ENCODE measurements at places on chromosomes 11 and 22.

DNA sequence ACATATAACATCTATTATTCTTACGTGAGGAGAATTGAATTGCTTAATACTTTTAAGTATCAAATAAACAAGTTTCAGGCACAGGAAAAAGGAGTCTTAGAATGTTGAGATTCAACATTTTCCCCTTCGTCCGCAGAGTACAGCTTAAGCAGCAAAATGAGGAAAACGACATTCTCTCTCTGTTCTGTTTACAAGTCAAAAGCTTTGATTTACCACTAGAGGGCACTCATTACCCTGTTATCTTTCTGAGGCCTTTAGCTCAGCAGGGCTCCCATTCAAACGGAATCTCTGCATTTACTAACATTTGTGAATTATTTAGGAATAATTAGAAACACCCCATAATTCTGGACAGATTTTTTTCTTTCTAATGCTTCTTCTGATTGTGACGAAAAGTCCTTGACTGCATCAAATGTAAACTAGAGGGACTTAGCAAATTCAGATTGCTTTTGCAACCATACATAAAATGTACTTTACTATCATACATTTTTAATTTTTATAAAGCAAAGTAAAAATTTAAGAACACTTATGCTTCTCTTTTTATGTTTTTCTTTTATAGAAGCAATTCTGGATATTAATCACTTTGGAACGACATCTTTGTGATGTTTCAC lies 75.0 kb downstream of the JRKL start:
- DNase-seq: peak; percentile 94
- no peak overlapping the region for H3K4me3 ChIP-seq
- no peak overlapping the region for H3K27ac ChIP-seq
- peaks cover 16% of the 10 kb centered on the region for H3K4me1 ChIP-seq
- no peaks in the 10 kb centered on the region for H3K27me3 ChIP-seq
- H3K36me3 ChIP-seq: no peaks in the 10 kb centered on the region

DNA sequence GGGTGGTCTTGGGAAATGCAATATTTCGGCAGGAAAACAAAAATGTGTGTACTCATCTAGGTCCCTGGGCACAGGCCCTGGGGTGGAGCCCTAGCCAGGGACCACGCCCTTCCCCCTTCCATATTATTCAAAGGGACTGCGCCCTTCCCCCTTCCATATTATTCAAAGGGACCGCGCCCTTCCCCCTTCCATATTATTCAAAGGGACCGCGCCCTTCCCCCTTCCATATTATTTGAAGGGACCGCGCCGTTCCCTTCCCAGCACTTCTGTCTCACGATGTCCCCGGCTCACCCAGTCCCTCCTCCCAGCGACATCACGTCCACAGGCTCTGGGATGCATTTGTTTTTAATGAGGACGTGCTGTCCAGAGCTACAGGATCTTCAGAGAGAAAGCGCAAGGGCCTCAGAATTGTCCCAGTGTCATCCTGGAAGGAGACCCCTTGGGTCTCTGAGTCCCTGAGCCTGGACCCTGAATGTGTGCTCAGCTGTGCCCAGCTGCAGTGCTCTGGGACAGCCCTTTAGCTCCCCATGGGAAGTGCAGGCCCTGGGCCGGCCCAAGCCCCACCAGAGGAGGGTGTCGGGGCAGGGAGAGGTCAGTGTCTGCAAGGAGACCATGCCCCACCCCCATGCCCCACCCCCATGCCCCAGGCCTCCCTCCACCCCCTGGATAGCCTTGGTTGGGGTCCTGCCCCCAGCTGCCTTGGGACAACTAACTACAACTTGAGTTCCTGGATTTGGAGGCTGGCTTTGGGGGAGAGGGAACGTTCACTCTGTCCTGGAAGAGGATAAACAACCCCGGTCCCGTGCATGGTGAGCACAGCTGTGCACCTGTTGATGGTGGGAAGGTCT lies 810.0 kb downstream of the BRD1 start:
- DNase-seq: no peak
- H3K27me3 ChIP-seq: no peaks in the 10 kb centered on the region
- H3K27ac ChIP-seq: no peak overlapping the region
- peaks cover 3% of the 10 kb centered on the region for H3K36me3 ChIP-seq
- no peak overlapping the region for H3K4me3 ChIP-seq

DNA sequence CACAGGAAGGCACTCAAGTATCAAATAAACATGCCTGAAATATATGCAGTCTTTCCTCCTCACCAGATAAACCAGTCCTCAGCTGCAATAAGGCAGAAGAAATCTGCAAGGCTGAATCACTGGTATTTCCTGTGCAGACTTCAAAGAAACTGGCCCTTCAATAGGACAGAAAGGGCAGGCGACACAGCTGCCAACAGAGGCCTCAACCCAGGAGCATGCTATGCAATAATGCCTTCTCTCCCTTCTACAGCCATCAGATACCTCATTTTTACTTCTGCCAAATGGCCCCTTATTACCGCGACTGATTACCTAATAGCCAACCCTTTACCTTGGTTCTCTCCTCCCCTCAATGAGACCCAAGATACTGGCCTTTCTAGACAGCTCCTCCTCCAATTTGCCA lies 8.0 kb downstream of the NUMA1 start:
- no peaks in the 10 kb centered on the region for H3K36me3 ChIP-seq
- no peaks in the 10 kb centered on the region for H3K27me3 ChIP-seq
- peak; percentile 12 for DNase-seq
- H3K4me1 ChIP-seq: peaks cover 13% of the 10 kb centered on the region
- 0 out of 2 replicates have a peak overlapping the region, but pooled peaks have one; percentile 59 for H3K27ac ChIP-seq

DNA sequence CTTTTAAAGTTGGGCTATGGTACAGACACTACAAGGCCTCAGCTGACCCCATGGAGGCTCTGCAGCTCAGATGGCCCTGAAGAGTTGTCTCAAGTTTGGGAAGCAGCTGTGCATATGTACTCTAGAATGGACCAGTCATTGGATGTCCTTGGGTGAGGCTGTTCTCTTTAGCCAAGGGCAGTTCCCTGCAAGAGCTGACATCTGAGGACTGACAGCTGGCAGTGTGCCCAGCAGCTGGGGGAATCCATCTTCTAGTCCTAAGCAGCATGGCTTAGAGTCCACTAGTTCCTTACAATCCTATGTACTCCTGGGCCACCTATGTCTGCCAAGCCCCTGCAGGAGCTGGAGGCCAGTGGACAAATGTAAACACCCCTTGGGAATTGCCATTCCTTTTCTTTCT lies 76.5 kb downstream of the C11orf91 start:
- no peak overlapping the region for H3K27ac ChIP-seq
- no peak overlapping the region for H3K4me3 ChIP-seq
- H3K4me1 ChIP-seq: 0 out of 2 replicates have a peak, but pooled peaks cover 5% of the 10 kb centered on the region
- H3K36me3 ChIP-seq: no peaks in the 10 kb centered on the region
- DNase-seq: no peak

DNA sequence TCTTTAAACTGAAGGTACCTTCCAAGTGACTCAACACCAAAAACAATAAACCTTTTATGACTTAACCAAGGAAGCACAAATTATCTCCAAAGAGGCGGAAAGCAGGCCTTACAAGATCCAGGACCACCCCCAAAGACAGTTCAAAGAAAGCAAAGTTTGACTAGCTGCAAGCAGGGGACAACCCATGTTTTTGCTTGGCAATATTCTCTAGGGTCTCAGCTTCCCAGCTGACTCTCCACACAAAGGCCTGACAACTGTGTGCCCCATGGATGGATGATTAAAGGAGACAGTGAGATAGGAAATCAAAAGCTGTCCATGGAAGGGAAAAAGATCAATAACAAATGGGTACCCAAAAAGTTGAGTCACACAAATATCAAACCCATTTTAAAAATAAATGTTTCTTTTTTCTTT lies 232.2 kb downstream of the DDX10 start:
- H3K27me3 ChIP-seq: no peaks in the 10 kb centered on the region
- H3K4me3 ChIP-seq: no peak overlapping the region
- no peak overlapping the region for H3K27ac ChIP-seq
- H3K4me1 ChIP-seq: peaks cover 30% of the 10 kb centered on the region
- no peak for DNase-seq

- H3K4me1 ChIP-seq: 0 out of 2 replicates have a peak, but pooled peaks cover 4% of the 10 kb centered on the region
- H3K27me3 ChIP-seq: no peaks in the 10 kb centered on the region
- H3K4me3 ChIP-seq: no peak overlapping the region
- no peaks in the 10 kb centered on the region for H3K36me3 ChIP-seq
These were observed 114.0 kb upstream of the PLET1 start for GRCh38 chr11:112374486-112375140.

DNA sequence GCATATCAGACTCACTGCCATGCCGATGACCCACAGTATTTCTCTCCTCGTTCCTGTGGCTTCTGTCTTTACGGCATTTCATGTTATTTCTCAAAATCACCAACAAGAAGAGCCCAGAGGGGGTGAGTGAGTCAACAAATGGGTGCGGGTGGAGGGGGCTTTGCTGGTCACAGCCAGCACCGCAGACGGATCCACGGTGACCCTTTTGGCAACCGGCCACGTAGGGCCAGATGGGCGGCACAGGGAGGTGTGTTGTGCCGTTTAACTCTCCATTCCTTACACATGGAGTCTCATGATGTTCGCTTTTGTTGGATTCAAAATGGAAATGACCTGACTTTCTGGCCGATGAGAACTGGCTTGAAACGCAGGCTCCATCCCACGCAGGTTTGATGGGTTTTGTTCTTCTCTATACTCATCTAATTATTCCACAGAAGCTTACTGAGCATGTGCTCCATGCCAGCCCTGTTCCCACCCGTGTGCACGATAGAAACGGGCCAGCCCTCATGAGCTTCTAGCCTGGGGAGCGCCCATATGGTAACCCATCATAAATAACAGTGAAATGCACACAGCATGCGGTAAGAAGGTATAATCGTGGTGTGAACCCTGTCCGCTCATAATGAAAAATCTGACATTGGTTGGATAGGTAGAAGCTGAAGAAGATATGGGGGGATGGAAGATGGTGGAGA lies 319.9 kb downstream of the BRD1 start:
- H3K27ac ChIP-seq: no peak overlapping the region
- no peak overlapping the region for H3K4me3 ChIP-seq
- no peak for DNase-seq
- H3K36me3 ChIP-seq: no peaks in the 10 kb centered on the region

DNA sequence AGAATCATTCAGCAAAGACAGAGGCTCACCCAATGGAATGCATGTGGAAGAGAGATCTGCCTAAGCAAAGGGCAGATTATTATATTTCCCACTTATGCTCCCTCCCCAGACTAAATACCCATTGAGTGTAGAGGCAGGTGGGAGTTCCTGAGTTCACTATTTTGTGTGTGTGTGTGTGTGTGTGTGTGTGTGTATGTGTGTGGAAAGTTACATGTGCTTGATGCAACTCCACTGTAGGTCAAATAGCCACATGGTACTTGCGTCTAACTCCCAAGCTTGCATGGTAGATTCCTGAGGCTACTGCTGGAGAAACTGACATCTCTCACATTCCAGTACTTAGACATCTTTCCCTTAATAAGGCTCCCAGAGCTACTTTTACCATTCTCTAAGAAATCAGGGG lies 3.4 kb upstream of the COPB1 start:
- no peak overlapping the region for H3K27ac ChIP-seq
- H3K4me3 ChIP-seq: no peak overlapping the region
- DNase-seq: no peak
- no peaks in the 10 kb centered on the region for H3K27me3 ChIP-seq
- H3K4me1 ChIP-seq: no peaks in the 10 kb centered on the region

DNA sequence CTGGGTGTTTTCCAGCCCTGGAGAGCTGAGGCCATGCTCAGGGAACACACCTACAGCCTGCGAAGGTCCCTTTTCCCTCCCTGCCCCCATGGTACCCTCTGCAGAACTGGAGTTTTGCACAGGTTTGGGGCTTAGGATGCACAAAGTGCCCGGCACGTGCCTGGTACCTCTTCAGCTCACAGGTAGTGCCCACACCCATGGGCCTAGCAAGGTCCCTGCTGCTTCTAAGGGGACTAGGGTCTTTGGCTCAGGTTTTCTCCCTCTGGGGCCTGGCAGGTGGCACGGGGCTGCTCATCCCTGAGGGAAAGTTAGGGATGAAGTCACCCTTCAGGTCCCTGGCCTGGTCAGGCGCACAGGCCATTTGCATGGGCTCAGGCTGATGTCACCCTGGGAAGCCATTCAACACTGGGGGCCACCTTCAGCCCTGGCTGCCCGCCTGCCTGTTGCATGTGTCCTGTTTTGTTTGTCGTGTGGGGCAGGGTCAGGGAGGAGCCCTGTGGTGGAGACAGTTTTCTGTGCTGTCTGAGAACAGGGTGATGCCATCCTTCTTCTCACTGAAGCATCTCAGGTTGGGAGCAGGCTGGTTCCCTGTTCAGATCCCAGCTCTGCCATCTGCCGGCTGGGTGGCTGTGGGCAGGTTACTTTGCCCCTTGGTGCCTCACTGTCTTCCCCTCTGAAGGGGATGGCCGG lies 68.3 kb upstream of the CRYBB3 start:
- no peaks in the 10 kb centered on the region for H3K27me3 ChIP-seq
- H3K4me3 ChIP-seq: no peak overlapping the region
- DNase-seq: no peak
- peaks cover 21% of the 10 kb centered on the region for H3K4me1 ChIP-seq
- no peak overlapping the region for H3K27ac ChIP-seq
- no peaks in the 10 kb centered on the region for H3K36me3 ChIP-seq

- H3K4me1 ChIP-seq: no peaks in the 10 kb centered on the region
- DNase-seq: no peak
- H3K4me3 ChIP-seq: no peak overlapping the region
- H3K27me3 ChIP-seq: no peaks in the 10 kb centered on the region
- no peak overlapping the region for H3K27ac ChIP-seq
- H3K36me3 ChIP-seq: no peaks in the 10 kb centered on the region
These were observed 109.7 kb upstream of the CLPB start for GRCh38 chr11:72543849-72544542.

GRCh38 chr11:73142128-73142377 lies at the start of gene FCHSD2:
Gene FCHSD2 (minus strand): TSS chr11:73142318. CDS start chr11:73141877, 441 bp downstream.
- H3K4me1 ChIP-seq: peaks cover 25% of the 10 kb centered on the region
- DNase-seq: no peak
- peak within 1 kb of the TSS; percentile 86 for H3K27ac ChIP-seq
- no peaks in the 10 kb centered on the region for H3K36me3 ChIP-seq
- peaks cover 25% of the 10 kb centered on the region for H3K27me3 ChIP-seq

DNA sequence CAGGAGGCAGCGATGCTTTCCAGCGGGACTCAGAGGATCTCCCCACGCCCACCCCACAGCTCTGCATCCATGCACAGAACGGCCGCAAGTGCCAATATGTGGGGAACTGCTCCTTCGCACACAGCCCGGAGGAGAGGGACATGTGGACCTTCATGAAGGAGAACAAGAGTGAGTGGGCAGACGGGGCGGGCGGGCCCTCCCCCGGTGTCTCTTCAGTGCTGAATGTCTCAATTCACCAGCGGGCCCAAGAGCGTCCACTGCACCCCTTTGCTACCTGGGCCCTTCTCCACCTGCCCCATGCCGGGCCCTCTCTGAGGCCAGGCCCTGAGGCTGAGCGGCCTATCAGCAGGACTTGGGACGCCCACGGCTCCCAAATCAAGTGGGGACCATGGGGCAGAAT lies 25.8 kb upstream of the TEF start:
- H3K27me3 ChIP-seq: no peaks in the 10 kb centered on the region
- H3K36me3 ChIP-seq: peaks cover 7% of the 10 kb centered on the region
- H3K4me1 ChIP-seq: peaks cover 18% of the 10 kb centered on the region
- no peak overlapping the region for H3K4me3 ChIP-seq
- no peak for DNase-seq

DNA sequence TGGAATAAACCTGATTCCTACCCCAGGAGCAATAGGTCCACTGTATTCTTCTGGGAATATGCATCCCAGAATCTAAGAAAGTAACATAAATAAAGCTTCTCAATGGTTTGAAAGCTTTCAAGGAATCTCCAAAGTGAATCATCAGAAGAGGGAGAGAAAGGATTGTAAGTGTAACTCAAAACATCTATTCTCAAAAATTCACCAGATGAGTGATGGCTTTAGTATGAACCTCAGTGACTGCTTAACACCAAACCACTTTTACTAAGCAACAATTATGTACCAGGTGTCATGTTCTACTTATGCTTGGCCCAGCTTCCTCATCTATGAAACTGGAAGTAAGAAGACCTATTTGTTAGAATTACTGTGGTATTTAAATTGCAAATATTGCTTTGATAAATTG lies 7.4 kb downstream of the RAB38 start:
- H3K4me3 ChIP-seq: no peak overlapping the region
- no peak for DNase-seq
- 0 out of 2 replicates have a peak, but pooled peaks cover 5% of the 10 kb centered on the region for H3K4me1 ChIP-seq
- H3K36me3 ChIP-seq: no peaks in the 10 kb centered on the region
- H3K27ac ChIP-seq: no peak overlapping the region
